ENCODE measurements at places on chromosomes 3 and 15. TPM values are rescaled to one million over a fixed set of nuclear protein-coding genes. Genes with fewer than 3 reads are reported as not detected.

DNA sequence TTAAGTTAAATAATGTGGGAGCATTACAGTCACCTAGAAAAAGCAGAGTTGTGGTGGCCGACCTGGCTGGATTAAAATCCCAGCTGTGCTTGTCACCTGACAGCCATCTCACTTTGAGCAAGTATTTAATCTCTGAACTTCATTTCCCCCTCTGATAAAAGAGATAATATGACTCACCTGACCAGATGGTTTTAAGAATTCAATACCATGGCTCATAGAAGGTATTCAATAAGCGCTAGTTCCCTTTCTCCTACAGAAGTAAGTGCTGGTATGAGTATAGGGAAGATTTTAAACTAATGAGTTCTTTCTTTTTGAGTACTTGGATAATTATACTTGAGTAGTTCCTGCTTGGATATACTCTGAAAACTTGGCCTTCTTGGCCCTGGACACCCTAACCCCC, 325.5 kb downstream of the IL5RA start:
- DNase-seq: no peak
- H3K4me3 ChIP-seq: no peak overlapping the region
- no peak overlapping the region for H3K27ac ChIP-seq
- H3K27me3 ChIP-seq: no peaks in the 10 kb centered on the region
- H3K4me1 ChIP-seq: no peaks in the 10 kb centered on the region

DNA sequence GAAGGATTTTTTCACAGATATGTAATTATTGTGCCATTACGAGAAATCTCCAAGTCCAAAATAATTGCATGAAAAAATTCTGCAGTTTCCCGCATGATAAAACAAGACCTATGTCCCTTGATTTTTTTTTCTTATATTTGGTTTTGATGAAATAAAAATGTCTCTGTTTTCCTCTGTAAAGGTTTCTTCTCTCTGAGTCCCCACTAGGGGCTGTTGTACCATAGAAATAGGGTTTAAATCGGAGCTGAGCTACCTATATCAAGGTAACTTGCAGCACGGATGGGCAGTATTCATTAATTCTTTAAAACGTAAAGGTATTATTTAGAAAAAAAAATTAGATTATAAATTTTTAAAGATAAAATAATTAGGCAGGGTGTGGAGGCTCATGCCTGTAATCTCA, 66.6 kb upstream of the IGF1R start:
- H3K4me1 ChIP-seq: peaks cover 3% of the 10 kb centered on the region
- no peak for DNase-seq
- no peak overlapping the region for H3K27ac ChIP-seq
- H3K27me3 ChIP-seq: peaks cover 57% of the 10 kb centered on the region
- H3K36me3 ChIP-seq: no peaks in the 10 kb centered on the region
- no peak overlapping the region for H3K4me3 ChIP-seq

FGD5 gene
- total RNA-seq: not detected

DNA sequence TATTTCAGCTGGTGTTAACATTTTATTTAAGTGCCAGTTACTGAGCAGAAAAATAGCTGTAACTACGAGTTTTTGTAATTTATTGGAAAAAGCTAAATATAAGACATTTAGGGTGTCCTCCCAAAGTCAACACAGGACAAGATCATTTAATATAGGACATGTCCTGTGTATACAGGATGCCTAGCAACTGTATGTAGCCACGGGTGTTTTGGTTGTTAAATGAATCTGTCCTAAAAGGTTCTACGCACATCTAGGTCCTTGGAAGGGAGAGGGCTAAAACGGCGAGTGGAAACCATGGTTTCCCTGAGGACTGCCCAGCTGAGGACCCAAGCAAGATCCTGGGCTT, 565 bp upstream of the ZNF621 start:
- DNase-seq: no peak
- peak overlapping the region; percentile 88 for H3K4me3 ChIP-seq
- no peaks in the 10 kb centered on the region for H3K27me3 ChIP-seq
- peak overlapping the region; percentile 98 for H3K27ac ChIP-seq

GRCh38 chr3:73563896-73564582, 60.7 kb downstream of the PDZRN3 start:
- H3K36me3 ChIP-seq: peaks cover 3% of the 10 kb centered on the region
- H3K4me3 ChIP-seq: no peak overlapping the region
- no peak overlapping the region for H3K27ac ChIP-seq
- H3K27me3 ChIP-seq: no peaks in the 10 kb centered on the region
- peaks cover 20% of the 10 kb centered on the region for H3K4me1 ChIP-seq

GRCh38 chr15:41832875-41833274, 5.0 kb downstream of the JMJD7 start:
- H3K4me1 ChIP-seq: peaks cover 22% of the 10 kb centered on the region
- DNase-seq: no peak
- H3K4me3 ChIP-seq: no peak overlapping the region
- H3K27ac ChIP-seq: no peak overlapping the region

DNA sequence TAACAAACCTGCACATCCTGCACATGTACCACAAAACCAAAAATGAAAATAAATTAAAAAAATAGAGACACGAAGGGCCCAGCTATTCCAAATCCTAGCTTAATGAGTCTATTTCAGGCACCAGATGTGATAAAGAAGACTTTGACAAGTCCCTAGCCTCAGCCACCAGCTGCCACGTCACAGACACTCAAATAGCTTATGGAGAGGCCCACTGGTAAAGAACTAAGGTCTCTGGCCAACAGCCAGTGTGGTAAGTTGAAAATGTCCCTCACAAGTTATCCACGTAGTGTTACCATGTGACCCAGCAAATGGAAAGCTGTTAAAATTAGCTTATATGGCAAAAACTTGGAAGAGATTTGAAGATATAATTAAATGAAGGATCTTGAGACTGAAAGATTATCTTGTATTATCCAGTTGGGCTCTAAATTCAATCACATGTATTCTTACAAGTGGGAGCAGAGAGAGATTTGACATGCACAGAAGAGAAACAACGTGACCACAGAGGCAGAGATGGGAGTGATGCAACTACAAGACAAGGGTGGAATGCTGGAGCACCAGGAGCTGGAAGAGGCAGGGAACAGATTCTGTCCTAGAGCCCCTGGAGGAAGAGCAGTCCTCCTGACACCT, 10.9 kb downstream of the ACSBG1 start:
- peaks cover 7% of the 10 kb centered on the region for H3K4me1 ChIP-seq
- H3K4me3 ChIP-seq: no peak overlapping the region
- H3K27me3 ChIP-seq: peaks cover 18% of the 10 kb centered on the region
- no peak for DNase-seq
- H3K36me3 ChIP-seq: no peaks in the 10 kb centered on the region

DNA sequence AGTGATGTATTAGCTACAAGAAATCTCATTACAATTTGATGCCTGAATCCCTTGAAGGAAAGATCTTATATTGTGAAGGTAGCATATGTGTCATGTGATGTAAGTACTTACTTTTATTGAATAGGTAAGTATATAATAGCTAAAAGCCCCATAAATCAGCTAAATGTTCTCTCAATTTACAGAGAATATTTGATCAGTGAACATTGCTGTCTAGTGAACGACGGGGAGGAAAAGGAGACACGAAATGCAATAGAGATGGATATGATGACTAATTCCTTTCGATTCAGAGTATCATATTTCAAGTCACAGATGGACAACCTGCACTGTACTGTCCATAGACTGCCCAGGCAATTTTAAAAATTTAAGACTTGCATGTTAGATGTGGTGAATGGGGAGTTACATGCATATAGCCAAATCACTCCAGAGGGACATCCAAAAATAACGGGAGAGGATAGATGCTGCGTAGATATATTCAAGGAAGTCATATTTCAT, 462.1 kb upstream of the CDIN1 start:
- no peaks in the 10 kb centered on the region for H3K27me3 ChIP-seq
- H3K36me3 ChIP-seq: no peaks in the 10 kb centered on the region
- no peak overlapping the region for H3K4me3 ChIP-seq
- H3K4me1 ChIP-seq: peaks cover 18% of the 10 kb centered on the region
- no peak for DNase-seq

DNA sequence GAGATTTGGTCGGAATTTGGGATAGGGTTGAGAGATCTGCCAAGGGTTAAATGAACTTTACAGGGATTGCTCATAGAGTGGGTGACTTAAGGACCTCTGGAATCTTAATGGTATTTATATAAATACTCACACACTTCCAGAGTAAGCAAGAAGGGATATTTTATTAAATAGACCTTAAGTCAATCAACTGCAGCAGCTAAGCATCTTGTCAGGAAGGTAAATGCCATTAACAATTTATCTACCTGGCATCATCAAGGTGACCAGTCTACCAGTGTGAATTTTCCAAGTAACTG, 123.9 kb downstream of the FEZF2 start:
- no peak for DNase-seq
- H3K27me3 ChIP-seq: no peaks in the 10 kb centered on the region
- H3K27ac ChIP-seq: no peak overlapping the region
- peaks cover 4% of the 10 kb centered on the region for H3K4me1 ChIP-seq
- H3K36me3 ChIP-seq: no peaks in the 10 kb centered on the region

BSN gene
- total RNA-seq: 0.64 TPM

DNA sequence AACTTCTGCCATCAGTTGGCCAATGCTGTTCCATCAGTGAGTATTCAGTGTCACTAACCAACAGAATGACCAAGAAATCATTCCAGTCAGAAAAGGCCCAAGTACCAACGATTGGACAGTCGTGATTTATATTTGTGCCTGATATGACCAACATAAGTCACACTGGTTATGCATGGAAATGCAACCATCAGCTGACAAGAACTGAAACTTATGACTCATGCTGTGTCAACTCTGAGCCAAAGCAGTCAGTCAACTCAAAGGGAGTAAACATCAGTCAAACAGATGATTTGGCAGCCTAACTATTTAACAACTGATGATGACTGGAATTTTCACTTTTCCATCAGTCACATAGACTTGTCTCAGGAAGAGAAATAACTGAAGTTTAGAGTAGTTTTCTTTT, 142.4 kb downstream of the ANXA2 start:
- no peak overlapping the region for H3K27ac ChIP-seq
- H3K4me1 ChIP-seq: no peaks in the 10 kb centered on the region
- no peak overlapping the region for H3K4me3 ChIP-seq
- no peaks in the 10 kb centered on the region for H3K36me3 ChIP-seq
- no peak for DNase-seq
- peaks cover 39% of the 10 kb centered on the region for H3K27me3 ChIP-seq

DNA sequence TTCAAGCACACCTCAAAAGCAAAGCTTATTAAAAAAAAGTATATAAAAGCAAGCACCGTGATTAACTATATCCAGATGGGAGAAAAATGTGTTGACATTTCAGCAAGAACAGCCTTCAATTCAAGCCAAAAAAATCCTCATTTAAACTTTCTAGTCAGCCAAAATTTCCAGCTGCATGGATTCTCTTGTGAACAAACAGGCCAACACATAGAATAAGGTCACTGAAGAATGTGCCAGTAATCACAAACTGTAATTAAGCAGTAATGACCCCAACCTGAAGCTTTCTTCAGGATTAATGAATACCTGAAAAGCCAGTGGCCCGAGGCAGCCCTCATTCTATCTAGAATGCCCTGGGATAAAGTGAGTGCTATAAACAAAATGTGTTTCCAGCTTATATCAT, 130.7 kb upstream of the KCNMB2 start:
- H3K36me3 ChIP-seq: peaks cover 5% of the 10 kb centered on the region
- peaks cover 20% of the 10 kb centered on the region for H3K4me1 ChIP-seq
- H3K27ac ChIP-seq: peak overlapping the region; percentile 73
- no peaks in the 10 kb centered on the region for H3K27me3 ChIP-seq

GRCh38 chr15:90819390-90819789, 49.0 kb upstream of the FURIN start:
- peaks cover 4% of the 10 kb centered on the region for H3K27me3 ChIP-seq
- no peak overlapping the region for H3K4me3 ChIP-seq
- H3K4me1 ChIP-seq: peaks cover 10% of the 10 kb centered on the region
- H3K36me3 ChIP-seq: peaks cover 2% of the 10 kb centered on the region

ESYT3 gene
- 0.34 TPM for total RNA-seq

- H3K4me3 ChIP-seq: no peak overlapping the region
- no peaks in the 10 kb centered on the region for H3K36me3 ChIP-seq
- H3K4me1 ChIP-seq: peaks cover 44% of the 10 kb centered on the region
- H3K27me3 ChIP-seq: no peaks in the 10 kb centered on the region
- peak overlapping the region; percentile 95 for H3K27ac ChIP-seq
Measured at GRCh38 chr3:45083023-45083422, 56.9 kb downstream of the CLEC3B start.

DNA sequence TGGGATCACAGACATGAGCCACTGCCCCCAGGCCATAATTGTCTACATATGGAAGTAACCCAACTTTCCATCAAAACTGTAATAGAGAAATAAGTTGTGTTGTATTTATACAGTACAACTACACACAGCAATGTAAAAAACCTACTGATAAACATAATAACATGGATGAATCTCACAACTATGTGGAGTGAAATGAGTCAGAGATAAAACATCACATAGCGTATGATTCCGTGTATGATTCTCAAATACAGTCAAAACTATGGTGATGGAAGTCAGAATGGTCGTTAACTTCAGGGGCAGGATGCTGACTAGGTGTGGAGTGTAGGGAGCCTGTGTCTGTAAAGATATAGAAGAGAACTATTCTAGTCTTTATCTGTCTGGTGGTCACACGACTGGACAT, 332.7 kb upstream of the SLCO3A1 start:
- no peak overlapping the region for H3K27ac ChIP-seq
- no peaks in the 10 kb centered on the region for H3K36me3 ChIP-seq
- no peak overlapping the region for H3K4me3 ChIP-seq
- H3K4me1 ChIP-seq: peaks cover 10% of the 10 kb centered on the region
- DNase-seq: no peak

HYAL1 gene
- 0.60 TPM for total RNA-seq

DNA sequence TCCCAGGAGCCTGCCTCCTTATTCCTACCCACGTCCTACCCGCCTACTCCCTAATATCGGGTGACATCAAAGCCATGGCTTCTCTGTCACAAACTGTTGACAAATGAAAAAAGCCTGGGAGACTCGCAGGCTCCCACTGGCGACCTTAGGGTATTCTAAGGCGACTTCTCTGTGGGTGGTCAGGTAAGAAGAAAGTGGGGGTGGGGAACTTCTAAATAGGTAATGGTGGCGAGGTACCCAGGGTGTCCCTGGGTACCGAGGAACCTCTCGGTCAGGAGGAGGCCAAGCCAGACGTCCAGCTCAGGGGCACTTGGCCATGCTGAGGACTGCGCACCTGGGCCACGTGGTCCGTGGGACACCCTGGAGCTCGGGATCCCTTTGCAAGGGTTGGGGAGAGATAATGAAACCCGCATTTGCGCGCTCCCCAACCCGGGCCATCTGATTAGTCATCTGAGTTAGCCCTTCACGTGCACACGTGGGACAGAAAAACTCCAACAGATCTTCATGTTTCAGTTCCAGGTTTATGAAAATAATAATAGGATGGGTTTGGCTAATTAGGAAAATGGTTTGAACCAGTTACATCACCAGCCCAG, 78.2 kb downstream of the NR2F2 start:
- no peak for DNase-seq
- peaks cover 14% of the 10 kb centered on the region for H3K4me1 ChIP-seq
- H3K4me3 ChIP-seq: peak overlapping the region; percentile 64
- H3K27me3 ChIP-seq: peaks cover 79% of the 10 kb centered on the region
- H3K27ac ChIP-seq: no peak overlapping the region

TMEM207 gene
- total RNA-seq: not detected

GRCh38 chr3:150359381-150359780, 48.7 kb upstream of the TSC22D2 start:
- peak overlapping the region; percentile 63 for H3K27ac ChIP-seq
- H3K4me3 ChIP-seq: no peak overlapping the region
- no peaks in the 10 kb centered on the region for H3K36me3 ChIP-seq
- peaks cover 18% of the 10 kb centered on the region for H3K4me1 ChIP-seq

Measured in osteocyte (in vitro differentiated cells).